ENCODE measurements at places on chromosomes 5 and 9.

GRCh38 chr9:31486630-31487029 is 897.8 kb upstream of the ACO1 start:
- DNase-seq, result no peak

GRCh38 chr5:1887588-1888360 is 5.0 kb upstream of the IRX4 start:
- no peak for DNase-seq

- DNase-seq, result no peak
Observed at GRCh38 chr9:88536023-88536324, 996 bp downstream of the NXNL2 start.

- DNase-seq, result no peak
Observed at GRCh38 chr9:97767891-97768290, 70.8 kb upstream of the XPA start.

DNA sequence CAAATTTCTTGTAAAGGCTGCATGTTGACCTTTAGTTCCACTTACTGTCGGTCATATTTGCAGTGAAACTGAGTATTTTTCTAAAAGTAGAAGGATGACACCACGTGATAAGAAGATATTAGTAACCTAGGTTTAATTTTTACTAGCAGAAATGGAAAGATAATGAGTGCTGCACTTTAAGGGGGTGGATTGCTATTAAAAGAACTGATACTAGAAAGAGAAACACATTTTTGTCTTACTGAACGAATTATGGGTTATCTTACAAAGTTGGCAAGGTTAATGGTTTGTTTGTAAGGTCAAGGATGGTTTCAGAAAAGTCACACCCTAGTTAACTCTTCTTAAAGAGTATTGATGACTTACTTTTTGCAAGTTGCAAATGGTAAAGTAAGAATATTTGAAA is 2.4 kb downstream of the MACIR start:
- no peak for DNase-seq

- DNase-seq, result no peak
Observed at GRCh38 chr9:2576631-2577030, 45.0 kb upstream of the VLDLR start.

DNA sequence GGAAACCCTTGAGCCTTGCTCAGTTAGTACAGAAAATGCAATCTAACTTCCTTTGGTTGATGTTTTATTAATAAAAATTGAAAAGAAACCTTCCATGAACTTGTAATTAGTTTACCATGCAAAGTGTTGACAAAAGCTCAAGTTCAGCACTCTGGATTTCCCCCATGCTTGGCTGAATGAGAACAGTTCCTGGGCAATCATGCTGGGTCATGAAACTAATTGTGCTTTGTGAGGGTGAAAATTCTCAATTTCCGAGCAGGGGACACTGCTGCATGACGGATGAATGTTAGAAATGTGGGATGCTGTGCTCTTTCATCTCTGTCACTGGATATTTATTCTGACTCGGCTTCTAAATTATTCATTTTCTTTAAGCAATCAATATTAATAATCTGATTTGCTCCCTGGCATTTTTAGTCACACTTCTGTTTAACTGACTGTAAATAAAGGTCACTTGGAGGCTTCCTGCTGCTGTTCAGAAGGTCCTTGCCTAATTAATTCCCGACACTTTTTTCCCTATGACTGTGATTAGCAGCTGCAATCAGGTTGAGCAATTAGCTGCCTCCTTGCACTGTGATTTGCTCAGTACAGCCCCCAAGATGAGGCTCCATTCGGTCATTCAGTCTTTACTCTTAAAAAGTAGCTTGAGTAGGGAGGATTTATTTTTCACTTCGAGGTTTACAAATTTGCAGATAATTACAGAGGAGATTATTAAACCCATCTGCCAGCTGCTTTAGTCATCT is 678.1 kb upstream of the ZNF608 start:
- DNase-seq, result no peak

GRCh38 chr5:107887166-107887943 is 216.6 kb upstream of the EFNA5 start:
- DNase-seq, result no peak

DNA sequence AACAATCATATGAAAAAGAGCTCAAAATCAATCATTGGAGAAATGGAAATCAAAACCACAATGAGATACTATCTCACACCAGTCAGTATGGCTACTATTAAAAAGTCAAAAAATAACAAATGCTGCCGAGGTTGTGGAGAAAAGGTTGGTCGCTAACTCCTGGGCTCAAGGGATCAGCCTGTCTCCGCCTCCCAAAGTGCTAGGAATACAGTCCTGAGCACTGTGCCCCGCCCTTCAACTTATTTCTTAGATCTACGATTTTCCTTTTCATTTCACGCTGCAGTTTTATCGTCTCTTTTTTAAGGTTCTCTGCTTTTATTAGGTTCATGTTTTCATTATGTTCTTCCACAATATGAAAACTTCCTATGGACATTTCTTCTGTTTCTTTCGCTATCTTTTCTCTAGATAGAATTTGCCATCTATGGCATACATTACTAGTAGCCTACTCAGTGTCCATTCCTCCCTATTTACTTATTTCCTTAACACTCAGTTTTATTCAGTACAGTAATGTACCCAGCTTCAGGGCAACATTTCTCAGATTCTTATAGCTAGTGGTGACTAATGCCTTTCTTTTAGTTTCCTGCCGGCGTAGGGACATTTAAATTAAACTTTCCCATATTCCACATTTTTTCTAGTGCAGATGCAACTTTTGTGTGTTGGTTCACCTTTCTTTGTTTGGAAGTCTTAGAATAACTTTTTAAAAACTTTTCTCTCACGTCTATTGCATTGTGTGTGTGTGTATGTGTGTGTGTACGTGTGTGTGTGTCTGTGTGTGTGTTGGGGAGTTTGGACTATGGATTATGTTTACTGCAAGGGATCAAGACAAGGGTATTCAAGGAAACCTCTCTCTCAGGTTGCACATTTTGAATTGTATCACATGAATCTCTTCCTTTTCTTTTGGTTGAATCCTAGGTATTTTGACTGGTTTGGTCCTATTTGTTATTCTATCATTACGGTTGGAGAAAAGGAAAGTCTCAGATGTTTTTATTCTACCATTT is 21.6 kb upstream of the FBN2 start:
- DNase-seq, result no peak

GRCh38 chr5:20656262-20656661 is 668.3 kb upstream of the CDH18 start:
- DNase-seq, result no peak

GRCh38 chr5:11801061-11801460 is 103.2 kb downstream of the CTNND2 start:
- DNase-seq, result no peak

DNA sequence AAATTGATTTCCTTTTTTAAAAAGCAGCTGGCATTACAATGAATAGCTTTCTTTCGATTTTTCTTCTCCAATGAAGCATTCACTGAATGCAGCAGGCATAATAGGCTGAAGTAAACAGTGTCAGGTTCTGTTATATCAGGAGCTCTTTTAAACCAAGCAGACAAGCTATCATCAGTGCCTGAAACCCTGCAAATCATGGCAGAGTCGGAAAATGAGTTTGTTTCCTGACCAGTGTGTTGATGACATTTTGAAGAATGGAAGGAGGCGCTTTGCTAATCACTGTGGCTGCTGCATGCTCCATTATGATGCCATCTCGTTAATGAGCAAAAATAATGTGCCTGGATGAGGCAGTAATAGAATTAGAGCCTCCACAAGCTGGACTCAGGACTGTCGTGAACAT is 284.5 kb downstream of the ZNF608 start:
- no peak for DNase-seq

DNA sequence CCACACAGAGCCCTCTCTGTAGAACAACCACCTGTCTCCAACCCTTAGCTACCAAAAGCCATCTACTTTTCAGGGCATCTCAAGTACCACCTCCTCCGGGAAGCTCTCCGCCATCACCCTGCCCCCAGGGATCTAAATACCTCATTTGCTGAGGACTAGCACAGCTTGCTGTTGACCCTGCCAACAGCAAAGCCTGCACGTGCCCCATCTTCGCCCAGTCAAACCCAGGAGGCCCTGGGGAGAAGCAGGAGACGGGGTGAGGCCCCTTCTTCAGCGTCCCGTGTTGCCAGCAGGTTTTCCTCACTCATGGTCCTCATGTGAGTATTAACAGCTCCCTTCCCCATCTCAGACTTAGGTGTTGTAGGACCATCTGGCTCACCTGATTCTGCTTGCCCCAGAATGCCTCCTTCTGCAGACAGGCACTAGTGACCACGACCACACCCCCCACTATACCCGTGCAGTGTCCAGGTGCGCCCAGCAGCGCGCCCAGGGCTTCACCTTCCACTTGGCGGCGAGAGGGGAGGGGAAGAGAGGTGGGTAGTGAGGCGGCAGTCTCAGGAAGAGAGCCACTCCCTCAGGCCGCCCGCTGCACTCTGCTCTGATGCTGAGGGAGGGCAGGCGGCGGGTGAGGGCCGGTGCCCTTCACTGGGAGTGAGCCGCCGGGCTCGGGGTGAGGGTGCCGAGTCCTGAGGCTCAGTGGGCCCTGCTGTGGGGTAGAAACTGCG is 11.1 kb downstream of the VAV2 start:
- no peak for DNase-seq

DNA sequence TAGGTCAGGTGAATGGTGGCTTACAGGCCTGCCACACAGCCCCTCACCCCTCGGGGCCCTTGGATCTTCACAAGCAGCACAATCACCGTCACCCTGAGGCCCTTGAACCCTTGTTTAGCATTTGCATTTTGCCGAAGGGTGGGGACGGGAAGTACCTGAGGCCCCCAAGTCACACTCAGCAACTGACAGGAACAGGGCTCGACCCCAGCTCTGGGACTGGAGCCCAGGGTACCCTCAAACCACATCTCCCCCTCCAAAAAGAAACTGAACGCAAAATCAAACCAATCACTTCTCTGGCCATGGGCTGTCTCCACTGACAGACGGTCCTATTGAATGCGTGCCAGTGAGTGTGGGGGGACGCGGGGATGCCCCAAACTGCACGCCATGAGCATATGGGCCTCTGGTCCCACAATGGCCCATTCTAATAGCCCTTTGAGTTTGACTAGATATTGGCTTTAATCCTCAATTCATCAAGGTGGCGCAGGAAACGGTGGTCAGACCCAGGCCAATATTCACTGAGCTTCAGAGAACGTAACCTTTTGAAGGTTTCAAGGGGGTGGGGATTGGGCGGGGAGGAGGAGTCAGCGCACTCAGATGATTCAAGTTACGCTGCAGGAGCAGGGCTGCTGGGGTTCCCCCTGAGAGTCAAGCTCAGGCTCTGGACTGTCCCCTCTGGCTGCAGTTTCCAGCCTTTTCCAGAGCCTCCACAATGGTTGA is 176.0 kb downstream of the DAB2IP start:
- no peak for DNase-seq

All from stimulated activated CD8-positive, alpha-beta memory T cell treated with anti-CD3 and anti-CD28 coated beads, Interleukin-2, amount 100 ng/mL, for 1 hour (primary cell).